Left cardiac atrium (tissue), 4 donors: ENCODE measurements at places on chromosomes 3 and 15. TPM values are rescaled to one million over a fixed set of nuclear protein-coding genes. Genes with fewer than 3 reads are reported as not detected.
A peak's percentile ranks its signal among the peaks of the same experiment; 100 is the strongest.

- peak; percentile 35 for DNase-seq
These were observed 102.5 kb upstream of the TJP1 start for GRCh38 chr15:29924750-29925149.

DNA sequence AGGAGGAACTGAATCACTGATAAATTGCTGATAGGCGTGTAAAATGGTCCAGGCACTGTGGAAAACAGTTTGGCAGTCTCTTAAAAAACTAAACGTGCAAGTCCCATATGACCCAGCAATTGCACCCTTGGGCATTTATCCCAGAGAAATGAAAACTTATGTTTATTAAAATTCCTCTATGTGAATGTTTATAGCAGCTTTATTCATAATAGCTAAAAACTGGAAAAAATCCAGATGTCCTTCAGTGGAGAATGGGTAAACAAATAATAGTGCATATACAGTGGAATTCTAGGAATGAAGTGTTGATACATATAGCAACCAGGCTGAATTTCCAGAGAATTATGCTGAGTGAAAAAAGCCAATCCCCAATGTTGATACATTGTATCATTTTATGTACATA lies 482.2 kb upstream of the PDZRN3 start:
- no peak for DNase-seq

DNA sequence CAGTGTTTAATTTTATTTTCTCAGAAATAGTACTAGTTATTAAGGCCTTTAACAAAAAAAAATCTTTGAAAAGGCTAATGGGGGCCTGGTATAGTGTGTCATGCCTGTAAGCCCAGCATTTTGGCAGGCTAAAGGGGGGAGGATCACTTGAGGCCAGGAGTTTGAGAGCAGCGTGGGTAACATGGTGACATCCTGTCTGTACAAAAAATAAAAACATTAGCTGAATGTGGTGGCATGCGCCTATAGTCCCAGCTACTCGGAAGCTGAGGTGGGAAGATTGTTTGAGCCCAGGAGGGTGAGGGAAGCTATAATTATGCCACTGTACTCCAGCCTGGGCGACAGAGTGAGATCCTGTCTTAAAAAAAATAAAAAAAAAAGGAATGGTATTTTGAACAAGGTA lies 61.9 kb downstream of the TRAK1 start:
- DNase-seq, result no peak

DNA sequence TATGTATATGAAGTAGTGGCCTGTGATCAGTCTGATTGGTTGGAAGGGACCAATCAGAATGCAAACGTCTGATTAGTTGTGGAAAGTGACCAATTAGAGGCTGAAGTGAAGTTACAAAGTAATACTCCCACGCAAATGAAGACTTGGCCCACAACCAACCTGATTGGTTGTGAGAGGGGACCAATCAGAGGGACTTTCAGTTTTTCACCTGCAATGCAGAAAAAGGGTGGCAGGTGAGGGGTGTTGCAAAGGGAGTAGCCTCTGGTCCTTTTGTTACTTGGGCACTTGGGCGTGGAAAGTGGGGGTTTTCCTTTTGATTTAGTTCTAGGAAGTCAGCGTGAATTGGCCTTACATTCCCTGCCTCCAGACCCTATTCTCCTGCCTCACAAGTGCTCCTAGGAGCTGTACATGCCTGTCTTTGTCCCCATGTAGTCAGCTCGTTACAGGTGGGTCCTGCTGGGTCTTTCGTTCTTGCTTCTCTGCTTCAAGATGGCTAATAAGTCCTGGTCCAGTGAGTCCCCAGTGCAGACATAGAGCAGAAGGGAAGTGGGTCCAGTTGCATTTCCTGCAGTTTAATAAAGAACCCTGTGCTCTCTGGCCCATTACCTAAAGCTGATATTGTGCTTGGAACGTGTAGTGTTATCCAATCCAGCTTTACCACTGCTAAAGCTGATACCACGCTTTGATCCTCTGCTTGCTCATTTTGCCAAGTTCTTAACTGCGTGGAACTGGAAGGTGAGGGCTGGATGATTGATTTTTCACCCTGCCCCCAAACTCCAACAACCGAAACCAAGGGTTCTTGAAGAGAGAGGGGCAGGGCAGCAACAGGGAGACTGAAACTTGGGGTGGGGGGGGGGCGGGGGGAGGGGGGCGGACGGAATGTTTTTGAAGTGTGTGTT lies 46.0 kb upstream of the CD47 start:
- no peak for DNase-seq

GRCh38 chr3:40267937-40268724 lies 41.4 kb upstream of the EIF1B start:
- no peak for DNase-seq

DNA sequence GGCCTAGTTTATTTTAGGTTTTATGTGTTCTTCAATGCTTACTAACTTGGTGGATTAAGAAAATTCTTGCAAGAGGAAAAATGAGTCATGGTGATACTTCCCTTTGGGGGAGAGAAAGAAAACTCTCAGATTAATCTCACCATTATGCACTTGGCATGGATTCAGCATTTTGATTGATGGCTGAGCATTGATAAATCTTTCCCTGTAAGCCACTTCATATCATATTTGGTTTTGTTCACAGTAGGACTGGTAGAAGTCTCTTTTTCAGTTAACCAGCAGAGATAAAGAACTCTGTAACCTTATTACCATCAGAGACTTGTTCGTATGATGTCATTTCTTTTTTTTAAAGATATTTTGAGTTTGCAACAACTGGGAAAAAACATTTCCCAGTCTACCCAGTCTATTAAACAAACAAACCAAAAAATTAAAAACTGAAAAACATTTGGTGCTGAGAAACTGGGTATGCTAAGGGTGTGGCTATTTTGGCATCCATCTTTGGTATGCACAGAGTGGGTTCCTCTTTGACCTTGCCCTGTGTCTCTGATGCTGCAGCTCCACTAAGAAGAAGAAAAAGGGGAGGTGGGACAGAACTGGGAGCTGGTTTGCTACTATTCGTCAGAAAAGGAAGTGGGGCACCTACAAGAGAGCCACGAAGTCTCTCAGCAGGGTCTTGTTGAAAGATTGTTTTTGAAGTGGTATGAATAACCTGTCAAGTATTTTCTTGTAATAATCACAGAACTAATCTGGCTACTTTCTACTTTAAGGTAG lies 17.2 kb downstream of the TMOD3 start:
- DNase-seq, result no peak

The LRRC3B gene
- total RNA-seq, result 0.29 TPM

The CCDC32 gene
- total RNA-seq, result 16.9 TPM

The ISL2 gene
- total RNA-seq, result not detected
